ENCODE measurements at places on chromosomes 2 and 18. TPM values are rescaled to one million over a fixed set of nuclear protein-coding genes. Genes with fewer than 3 reads are reported as not detected.

TTN gene
- polyA plus RNA-seq = under 0.01 TPM

GPR155 gene
- 0.04 TPM for polyA plus RNA-seq

TEKT4 gene
- not detected for polyA plus RNA-seq

SLC19A3 gene
- polyA plus RNA-seq = not detected

PELI1 gene
- polyA plus RNA-seq = 9.2 TPM

GRCh38 chr2:28449126-28449487 is 46.8 kb upstream of the PLB1 start:
- 0 out of 3 replicates have a peak, but pooled peaks cover 3% of the 10 kb centered on the region for H3K27me3 ChIP-seq
- H3K36me3 ChIP-seq = no peaks in the 10 kb centered on the region
- H3K4me1 ChIP-seq = peaks cover 10% of the 10 kb centered on the region
- no peak overlapping the region for H3K4me3 ChIP-seq

DNA sequence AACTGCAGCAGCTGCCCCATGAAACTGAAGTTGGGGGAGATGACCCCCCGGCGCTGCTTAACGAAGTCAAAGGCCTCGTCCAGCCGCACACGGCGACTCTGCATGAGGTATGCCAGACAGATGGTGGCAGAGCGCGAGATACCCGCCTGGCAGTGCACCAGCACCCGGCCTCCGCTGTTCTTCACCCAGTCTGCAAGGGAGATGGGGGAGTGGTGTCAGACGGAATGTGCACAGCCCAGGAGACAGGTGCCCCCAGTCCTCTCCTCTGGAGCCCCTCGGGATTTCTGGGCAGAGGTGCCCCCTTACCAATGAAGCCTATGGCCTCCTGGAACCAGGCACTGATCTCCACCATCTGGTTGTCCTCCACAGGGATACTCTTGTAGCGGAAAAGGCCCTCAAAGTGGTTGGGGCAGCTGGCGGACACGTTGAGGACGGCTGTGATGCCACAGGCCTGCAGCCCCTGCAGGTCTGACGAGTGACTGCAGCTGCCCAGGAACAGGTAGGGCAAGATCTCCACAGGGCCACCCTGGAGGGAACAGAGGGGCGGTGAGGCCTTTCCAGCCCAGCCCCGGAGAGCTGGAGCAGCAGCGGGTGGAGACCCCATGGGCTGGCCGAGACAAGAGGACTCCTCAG is 1.3 kb downstream of the DUSP2 start:
- H3K27ac ChIP-seq = no peak overlapping the region
- no peaks in the 10 kb centered on the region for H3K36me3 ChIP-seq
- no peak for DNase-seq
- peaks cover 22% of the 10 kb centered on the region for H3K4me1 ChIP-seq
- no peak overlapping the region for H3K4me3 ChIP-seq
- H3K27me3 ChIP-seq = peaks cover 12% of the 10 kb centered on the region

- no peaks in the 10 kb centered on the region for H3K36me3 ChIP-seq
- DNase-seq = no peak
- H3K4me1 ChIP-seq = no peaks in the 10 kb centered on the region
- H3K4me3 ChIP-seq = no peak overlapping the region
- H3K27ac ChIP-seq = no peak overlapping the region
- no peaks in the 10 kb centered on the region for H3K27me3 ChIP-seq
These were observed 448.0 kb upstream of the SPRED2 start for GRCh38 chr2:65880436-65880835.

DNA sequence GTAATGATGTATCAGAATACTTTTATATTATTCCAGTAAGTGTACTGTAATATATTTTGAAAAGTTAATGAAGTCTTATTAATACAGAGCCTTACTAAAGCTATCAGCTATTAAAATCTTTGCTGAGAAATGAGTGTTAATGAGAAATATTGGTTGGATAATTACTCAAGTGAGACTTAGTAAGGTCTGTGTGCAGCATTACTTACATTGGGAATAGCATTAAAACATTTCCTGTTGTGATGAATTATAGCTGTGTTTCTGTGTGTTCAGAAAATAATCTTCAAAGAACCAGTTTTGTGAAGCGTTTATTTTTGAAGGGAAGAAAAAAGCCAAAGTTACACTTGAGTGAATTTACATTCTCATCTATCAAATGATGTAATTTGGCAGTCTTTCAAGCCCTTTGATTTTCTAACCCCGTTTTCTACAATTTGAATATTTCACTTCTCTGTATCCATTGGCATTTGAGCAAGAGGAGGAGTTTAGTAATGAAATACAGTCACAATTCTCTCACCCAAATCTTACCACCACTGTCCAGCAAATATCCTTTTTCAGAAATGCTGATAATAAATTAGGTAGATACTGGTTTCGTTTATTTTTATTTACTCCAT is 123.5 kb upstream of the BOD1L2 start:
- no peaks in the 10 kb centered on the region for H3K4me1 ChIP-seq
- no peak for DNase-seq
- H3K36me3 ChIP-seq = no peaks in the 10 kb centered on the region
- no peaks in the 10 kb centered on the region for H3K27me3 ChIP-seq
- H3K4me3 ChIP-seq = no peak overlapping the region

GRCh38 chr2:54572262-54572635 is 116.1 kb downstream of the SPTBN1 start:
- H3K4me1 ChIP-seq = peaks cover 23% of the 10 kb centered on the region
- H3K27me3 ChIP-seq = no peaks in the 10 kb centered on the region
- H3K4me3 ChIP-seq = no peak overlapping the region
- peaks cover 8% of the 10 kb centered on the region for H3K36me3 ChIP-seq

DNA sequence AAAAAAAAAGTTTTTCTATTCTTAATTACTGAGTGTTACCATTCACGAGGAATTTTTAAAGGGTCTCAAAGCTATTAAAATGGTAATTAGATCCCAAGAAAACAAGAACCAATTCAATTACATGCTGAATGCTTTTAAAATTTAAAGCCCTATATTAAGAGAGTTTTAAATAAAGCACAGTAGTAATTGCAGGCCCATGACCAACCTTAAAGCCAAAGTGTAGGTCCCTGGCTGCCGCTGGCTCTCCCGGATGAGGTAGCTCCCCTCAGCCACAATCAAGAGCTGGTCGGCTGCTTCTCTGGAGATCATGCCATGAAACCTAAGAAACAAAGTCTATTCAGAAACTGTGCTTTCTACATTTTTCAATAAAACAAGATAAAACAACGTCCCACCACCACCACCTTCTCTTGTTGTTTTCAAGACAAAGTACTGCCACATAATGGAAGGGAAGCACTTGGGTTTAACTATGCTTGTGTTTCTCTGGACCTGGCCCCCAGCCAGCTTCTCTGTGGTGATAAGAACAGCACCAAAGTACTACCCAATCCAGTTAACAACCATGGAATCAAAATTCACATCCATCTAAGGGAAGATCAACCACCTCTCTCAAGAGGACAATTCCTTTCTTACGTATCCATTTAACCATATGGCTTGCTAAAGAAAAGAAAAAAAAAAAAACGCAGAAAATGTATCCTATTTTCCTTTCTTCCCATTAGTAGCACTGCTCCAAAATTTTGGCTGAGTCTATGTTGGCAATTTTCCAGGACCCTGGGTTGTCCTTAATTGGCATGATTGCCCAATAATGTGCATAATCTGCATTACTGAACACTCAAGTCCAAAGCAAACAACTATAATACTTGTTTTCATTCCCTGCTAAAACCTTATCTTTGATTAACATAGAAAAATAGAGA is 90.1 kb downstream of the CHN1 start:
- no peak overlapping the region for H3K27ac ChIP-seq
- no peaks in the 10 kb centered on the region for H3K27me3 ChIP-seq
- no peaks in the 10 kb centered on the region for H3K4me1 ChIP-seq
- DNase-seq = no peak

GRCh38 chr2:67142071-67142470 is 255.1 kb upstream of the ETAA1 start:
- no peaks in the 10 kb centered on the region for H3K4me1 ChIP-seq
- no peaks in the 10 kb centered on the region for H3K36me3 ChIP-seq
- DNase-seq = no peak
- no peak overlapping the region for H3K27ac ChIP-seq
- no peaks in the 10 kb centered on the region for H3K27me3 ChIP-seq
- H3K4me3 ChIP-seq = no peak overlapping the region

DNA sequence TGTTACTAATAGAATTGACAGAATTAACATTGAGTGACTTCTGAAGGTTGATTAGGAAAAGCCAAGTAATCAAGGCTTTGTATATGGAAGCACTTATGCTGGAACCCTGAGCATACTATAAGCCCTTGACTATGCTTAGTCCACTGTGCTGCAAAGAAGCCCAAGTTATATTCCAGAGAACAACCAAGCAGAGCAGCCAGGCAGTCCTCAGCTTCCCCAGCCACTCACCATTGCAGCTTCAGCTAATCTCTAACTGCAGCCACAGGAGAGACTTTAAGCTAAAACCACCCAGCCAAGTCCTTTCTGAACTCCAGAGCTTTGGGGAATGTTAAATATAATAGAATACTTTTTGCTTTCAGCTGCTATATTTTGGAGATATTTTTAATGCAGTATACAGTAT is 164.4 kb upstream of the VWC2L start:
- no peak overlapping the region for H3K27ac ChIP-seq
- no peaks in the 10 kb centered on the region for H3K36me3 ChIP-seq
- no peak overlapping the region for H3K4me3 ChIP-seq
- DNase-seq = no peak
- no peaks in the 10 kb centered on the region for H3K4me1 ChIP-seq

DNA sequence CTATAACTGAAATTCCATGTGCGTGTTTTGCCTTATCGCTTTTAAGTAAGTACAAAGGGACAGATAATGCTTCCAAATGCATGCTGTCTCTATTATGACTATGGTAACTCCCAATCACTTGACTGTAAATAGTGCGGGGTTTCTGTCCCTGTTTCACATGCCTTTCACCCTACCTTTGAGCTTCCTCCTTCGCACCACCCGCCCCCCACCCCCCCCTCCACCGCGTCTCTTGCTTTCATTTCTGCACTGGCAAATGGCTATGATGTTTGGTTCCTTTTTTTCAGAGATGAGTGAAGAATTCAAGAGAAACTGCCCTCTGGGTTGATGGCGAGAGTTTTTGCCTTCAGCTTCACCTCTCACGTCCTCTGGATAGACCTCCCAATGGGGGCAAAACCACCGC is 25.0 kb upstream of the SPP2 start:
- DNase-seq = no peak
- H3K27me3 ChIP-seq = no peaks in the 10 kb centered on the region
- no peaks in the 10 kb centered on the region for H3K4me1 ChIP-seq
- H3K27ac ChIP-seq = no peak overlapping the region

DNA sequence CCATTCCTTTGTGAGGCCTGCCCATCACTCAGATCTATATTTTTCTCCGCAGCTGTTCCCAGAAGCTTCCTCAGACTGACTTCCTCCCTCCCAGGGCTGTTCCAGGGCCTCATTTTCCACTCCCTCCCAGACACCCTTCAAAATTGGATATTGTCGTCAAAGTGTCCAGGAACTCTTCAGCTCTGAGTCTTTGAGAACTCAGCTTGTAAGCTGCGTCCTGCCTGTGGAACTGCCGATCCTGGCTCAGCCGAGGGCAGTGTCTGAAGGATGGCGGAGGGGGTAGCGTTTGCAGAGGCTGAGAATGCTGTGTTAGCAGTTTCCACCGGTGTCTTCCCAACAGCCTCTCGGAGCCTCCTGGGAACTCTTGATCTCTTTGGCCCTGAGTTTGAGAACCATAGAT is 27.1 kb downstream of the NCK2 start:
- no peaks in the 10 kb centered on the region for H3K36me3 ChIP-seq
- no peak overlapping the region for H3K4me3 ChIP-seq
- H3K27ac ChIP-seq = no peak overlapping the region
- H3K27me3 ChIP-seq = no peaks in the 10 kb centered on the region

DNA sequence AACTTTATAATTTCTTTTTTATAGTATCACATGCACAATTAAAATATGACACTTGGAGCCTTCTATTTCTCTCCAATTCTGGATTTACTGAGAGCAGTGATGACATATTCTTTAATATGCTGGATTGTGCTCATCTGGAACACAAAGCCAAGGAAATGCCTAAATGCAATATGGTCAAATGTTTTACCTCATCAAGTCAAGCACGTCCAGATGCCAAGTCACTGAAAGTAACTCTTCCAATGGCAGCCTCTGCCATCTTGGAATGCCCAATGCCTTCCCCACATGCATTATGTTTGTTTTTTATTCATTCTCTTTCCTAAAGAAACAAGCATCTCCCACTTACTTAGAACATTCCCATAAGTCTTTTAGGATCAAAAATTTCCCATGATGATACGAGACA is 189.8 kb downstream of the TMX3 start:
- no peaks in the 10 kb centered on the region for H3K36me3 ChIP-seq
- no peak overlapping the region for H3K4me3 ChIP-seq
- H3K27me3 ChIP-seq = no peaks in the 10 kb centered on the region
- no peak for DNase-seq

GRCh38 chr2:10787176-10787968 is 25.2 kb downstream of the PDIA6 start:
- H3K4me1 ChIP-seq = no peaks in the 10 kb centered on the region
- no peaks in the 10 kb centered on the region for H3K27me3 ChIP-seq
- no peak overlapping the region for H3K4me3 ChIP-seq
- DNase-seq = peak; percentile 46
- H3K27ac ChIP-seq = no peak overlapping the region

- H3K27ac ChIP-seq = no peak overlapping the region
- H3K4me1 ChIP-seq = no peaks in the 10 kb centered on the region
- DNase-seq = no peak
- no peaks in the 10 kb centered on the region for H3K36me3 ChIP-seq
These were observed 499.3 kb upstream of the SMIM21 start for GRCh38 chr18:75926811-75927210.

DNA sequence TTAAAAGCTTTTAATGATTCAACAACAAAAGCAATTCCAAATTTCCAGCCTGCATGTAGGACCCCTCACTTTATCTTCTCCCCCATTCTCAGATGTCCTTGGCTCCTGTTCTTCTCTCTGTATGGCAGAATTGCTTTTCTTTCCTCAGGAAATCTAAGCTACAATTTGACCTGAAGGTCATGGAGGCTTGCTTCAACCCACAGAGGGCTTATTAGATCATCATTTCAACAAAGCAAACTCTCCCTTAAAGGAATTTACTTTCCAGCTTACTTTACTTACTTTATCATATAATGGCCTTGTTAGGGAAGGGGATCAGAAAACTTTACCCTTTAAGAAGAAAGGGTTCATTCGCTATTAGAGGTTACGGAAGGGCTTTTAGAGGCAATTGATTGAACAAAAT is 211.5 kb downstream of the RAD51AP2 start:
- H3K4me3 ChIP-seq = no peak overlapping the region
- H3K27me3 ChIP-seq = no peaks in the 10 kb centered on the region
- no peak overlapping the region for H3K27ac ChIP-seq
- no peak for DNase-seq

DNA sequence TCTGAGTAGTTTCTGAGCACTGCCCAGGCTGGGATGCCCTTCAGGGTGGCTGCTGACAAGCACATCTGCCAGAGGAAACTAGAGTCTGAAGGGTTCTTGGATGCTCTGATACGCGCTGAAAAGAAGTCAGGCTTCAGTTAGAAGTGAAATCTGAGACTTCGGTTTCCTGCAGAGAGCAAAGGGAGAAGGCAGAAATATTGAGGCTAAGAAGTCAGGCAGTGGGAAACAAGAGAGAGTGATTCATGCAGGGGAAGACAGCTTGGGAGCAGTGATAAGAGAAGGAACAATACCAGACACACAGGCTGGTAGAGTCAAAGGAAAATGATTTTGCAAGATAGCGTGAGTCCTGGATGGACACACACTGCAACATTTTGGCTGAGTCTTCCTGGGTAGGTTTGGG is 51.0 kb upstream of the BOD1L2 start:
- H3K4me3 ChIP-seq = no peak overlapping the region
- DNase-seq = no peak
- H3K27ac ChIP-seq = no peak overlapping the region
- no peaks in the 10 kb centered on the region for H3K27me3 ChIP-seq
